ENCODE measurements at places on chromosomes 5 and 9.

DNA sequence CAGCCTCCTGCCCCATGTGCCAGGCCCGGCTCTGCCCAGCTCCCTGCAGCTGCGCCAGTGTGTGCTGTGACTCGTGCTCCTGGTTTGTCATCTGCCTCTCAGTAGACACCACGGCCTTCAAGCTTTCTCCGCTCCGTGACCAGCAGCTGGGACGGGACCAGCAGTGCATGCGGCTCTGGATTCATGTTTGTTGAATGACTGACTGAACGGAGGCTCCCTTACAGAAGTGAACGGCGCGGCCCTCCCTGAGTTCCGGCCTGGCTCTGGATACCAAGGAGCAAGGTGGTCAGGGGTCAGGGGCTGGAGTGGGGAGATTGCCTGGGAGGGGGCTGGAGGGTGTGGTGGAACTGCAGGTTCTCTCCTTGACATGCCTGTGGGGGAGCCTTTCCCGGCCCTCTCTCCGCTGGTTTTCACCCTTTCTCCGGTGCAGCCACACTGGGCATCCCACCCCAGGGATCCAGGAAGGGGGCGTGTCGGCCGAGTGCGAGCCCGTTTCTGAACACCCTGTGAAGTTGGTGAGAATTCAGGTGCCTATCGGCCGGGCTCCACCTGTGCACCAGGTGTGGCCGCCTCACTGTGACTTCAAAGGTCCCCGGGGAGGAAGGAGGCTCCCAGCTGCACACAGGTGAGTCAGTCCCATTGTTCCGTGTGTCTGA lies 11.1 kb upstream of the CEP72 start:
- no peak for DNase-seq

- no peak for DNase-seq
Measured at GRCh38 chr5:42507451-42508097, 84.3 kb downstream of the GHR start.

DNA sequence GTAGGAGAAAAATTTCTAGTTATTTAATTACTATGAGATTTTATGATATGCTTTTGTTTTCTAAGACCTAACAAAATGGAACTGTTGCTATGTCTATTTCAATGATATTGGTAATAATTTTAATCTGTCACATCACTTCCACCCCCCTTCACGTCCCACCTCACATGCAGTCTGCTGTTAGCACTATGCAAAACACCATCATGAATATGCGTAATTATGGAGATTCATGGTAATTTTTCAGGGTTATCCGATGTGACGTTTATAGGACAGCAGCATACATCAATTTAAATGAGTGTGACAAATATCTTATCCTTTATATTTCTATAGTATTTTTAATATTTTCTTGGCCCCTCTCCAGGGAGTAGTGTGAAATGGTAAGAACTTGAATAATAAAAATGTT lies 283.8 kb upstream of the TMEM161B start:
- DNase-seq = no peak

GRCh38 chr5:167843881-167844572 lies 447.4 kb upstream of the WWC1 start:
- no peak for DNase-seq

DNA sequence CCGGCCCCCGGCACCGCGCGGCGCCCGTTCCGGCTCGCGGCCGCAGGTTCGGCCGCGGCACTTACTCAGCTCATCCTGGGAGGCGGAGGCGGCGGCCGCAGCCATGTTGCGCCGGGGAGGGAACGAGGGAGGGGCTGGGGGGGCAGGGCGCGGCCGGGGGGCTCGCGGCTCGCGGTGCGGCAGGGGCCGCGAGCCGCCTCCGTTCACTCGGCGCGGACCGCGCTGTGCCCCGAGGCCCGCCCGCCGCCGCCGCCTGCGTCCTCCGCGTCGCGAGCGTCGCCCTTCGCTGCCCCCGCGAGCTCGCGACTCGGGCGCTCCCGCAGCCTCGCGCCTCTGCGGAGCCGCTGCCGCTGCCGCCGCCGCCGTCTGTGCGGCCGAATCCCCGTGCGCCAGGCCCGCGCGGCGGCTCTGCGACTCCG lies 735 bp downstream of the ECPAS start:
- DNase-seq = peak; percentile 62

DNA sequence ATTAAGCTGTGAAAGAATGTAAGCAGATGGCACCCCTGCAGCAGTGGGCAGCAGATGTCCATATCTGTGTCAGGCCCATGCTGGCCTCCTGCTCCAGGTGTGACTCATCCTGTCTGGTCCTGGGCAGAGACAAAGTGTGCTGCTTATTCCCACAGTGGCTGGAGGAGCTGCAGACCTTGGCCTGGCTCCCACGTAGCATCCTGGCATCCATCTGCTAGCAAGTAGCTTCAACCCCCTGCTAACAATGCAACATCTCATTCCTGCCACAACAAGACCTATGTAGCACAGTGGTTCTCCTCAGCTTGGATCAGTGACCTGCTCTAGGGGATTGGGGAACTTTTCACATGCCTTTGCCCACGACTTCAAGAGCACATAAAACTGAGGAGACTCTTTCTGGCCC lies 126.4 kb upstream of the SLC12A2 start:
- DNase-seq = peak; percentile 24

DNA sequence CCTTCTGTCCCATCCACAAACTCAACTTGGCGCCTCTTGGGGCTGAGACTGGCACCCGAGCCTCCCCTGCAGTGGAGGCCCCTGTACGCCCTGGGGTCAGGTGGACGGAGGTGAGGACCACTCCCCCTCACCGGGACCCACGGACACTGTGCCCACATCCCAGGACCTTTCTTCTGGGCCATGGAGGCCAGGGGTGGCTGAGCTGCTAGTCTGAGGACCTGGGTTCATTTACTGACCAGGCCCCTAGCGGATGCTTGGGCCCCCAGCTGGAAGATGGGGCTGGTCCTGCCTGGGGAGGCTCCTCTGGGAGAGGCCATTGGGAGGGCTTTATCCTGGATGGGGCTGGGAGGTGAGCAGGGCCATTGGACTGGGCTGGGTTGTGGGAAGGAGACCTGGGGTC lies 16.9 kb upstream of the SLC6A19 start:
- peak; percentile 12 for DNase-seq

- no peak for DNase-seq
Measured at GRCh38 chr5:157486221-157486681, 26.2 kb downstream of the NIPAL4 start.

DNA sequence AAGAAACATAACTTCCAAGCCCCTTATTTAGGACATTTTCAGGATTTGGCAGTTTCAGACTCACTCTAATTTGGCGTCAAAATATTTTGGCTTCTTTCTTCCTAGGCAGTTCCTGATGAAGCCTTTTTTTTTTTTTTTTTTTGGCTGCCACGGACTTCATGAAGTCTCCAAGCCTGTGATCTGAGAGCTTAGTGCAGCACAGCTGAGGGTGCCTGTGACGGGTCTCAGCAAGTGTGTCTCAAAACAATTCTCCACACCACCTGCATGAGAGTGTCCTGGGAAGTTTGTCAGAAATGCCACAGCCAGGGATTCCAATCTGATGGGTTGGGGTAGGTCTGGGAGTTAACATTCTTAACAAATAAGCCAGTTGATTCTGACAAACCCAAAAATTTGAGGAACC lies 6.0 kb upstream of the ESM1 start:
- no peak for DNase-seq

- DNase-seq = no peak
Measured at GRCh38 chr5:96036301-96036700, 74.7 kb upstream of the ELL2 start.

GRCh38 chr5:126009566-126009965 lies 413.6 kb upstream of the GRAMD2B start:
- DNase-seq = no peak

DNA sequence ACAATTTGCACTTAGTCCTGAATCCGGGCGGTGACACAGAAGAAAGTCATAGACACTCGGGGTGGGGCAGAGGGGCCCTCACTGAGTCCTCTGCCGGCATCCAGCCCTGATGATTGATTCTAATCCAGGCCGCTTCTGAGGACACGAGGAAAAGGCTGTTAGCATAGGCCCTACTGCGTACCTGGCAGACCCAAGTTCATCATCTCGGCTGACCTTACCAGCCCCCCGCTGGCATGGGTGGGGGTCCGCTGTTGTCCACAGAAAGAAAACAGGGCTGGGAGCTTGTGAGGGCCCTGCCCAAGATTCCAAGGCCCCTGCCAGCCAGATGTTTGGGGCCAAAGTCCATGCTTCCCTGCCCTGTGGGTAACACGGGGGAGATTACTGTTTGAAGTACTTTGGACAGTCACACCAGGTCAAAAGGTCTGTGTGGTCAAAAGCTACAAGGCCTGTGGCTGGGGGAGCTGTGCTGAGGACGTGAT lies 24.5 kb downstream of the ERGIC1 start:
- no peak for DNase-seq

DNA sequence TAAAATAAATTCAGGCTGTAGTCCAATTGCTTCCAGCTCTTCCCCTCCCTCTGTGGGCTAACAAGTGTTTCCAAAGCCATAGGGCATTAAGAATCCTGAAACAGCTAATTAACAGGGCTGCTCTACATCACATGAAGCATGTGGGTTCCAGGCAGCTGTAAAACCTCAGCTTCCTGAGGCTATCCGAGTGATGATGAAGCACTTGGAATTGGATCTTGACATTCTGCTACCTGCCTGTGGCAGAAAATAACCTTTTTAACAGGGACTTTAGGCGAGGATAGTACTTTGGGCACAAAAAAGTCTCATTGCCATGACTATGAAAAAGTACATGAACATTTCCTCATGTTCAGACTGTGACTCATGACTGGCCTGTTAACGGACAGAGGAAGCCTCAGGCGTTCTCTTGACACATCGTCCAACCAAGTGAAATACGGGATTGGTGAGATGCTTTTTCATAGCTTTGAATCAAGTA lies 107.2 kb downstream of the PDE4D start:
- no peak for DNase-seq

GRCh38 chr9:82088591-82088990 lies 100.0 kb downstream of the SPATA31D1 start:
- DNase-seq = no peak

GRCh38 chr9:16690628-16691027 lies 179.8 kb downstream of the BNC2 start:
- DNase-seq = no peak

- no peak for DNase-seq
Measured at GRCh38 chr9:72453797-72454196, 67.6 kb upstream of the TMC1 start.

DNA sequence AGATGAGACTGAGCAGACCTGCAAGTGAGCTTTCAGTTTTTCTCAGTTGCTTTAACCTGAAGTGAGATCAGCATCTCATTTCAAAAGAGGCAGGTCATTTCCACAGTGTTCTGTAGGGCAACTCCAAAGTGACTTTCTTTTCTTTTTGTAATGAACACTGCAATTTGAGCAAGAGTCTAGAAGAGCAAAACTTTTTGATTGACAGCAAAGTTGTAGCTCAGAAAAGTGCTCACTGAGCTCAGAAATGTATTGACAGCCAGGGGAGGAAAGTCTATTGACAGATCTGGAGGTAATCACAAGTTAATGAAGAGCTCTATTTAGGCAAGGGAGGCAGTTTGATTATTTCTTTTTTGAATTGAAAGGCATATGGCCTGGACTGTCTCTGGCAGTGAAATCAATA lies 54.6 kb downstream of the LRRC70 start:
- no peak for DNase-seq

DNA sequence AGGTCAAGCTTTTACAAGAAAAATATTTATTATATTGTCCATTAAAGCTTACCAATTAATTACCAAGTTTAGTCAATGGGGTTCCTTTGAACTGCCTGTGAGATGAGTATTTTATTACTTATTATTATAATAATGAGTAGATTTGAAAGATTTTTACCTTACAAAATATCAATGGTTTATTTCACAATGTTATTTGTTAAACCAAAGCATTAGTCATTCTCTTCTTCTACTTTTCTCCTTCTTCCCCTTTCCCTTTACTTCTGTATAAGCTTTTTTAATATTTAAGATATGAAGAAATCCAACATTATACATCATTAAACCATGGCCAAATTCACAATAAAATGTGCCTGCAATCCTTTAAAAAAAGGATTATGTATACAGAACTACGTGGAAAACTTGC lies 369.5 kb downstream of the ARL15 start:
- no peak for DNase-seq

DNA sequence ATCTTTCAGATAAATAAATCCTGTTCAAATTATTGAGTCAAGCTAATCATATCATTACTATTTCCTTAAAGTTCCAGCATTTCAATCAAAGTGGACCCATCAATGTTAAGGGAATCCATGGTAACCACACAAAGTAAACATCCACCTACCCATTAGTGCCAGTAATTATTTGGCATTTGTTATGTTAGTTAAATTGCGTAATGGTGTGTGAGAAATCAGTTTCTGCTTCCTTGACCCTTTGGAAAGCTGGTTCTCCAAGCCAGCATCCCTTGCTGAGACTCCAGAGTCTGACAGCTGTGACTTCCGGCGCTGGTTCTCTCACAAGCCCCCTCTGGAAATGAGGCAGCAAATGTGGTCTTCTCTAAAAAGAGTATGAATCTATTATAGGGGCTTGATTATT lies 308.6 kb upstream of the EFNA5 start:
- no peak for DNase-seq

DNA sequence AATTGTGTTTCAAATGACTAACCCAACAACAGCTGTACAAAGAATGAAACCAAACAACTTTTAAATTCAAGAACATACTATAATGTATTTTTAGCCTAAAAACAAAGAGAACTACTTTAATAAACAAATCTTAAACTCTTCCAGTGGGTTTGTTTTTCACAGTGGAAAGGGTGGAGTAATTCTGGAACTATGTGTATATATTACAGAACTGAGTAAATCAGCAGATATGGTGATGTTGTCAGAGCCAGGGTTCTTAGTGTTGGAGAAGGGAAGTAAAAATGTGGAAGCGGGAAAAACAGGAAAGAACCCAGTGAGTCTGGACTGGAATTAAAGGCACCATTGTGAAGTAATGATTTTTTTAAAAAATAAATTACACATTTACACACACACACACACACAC lies 144.9 kb downstream of the CDK5RAP2 start:
- DNase-seq = no peak

DNA sequence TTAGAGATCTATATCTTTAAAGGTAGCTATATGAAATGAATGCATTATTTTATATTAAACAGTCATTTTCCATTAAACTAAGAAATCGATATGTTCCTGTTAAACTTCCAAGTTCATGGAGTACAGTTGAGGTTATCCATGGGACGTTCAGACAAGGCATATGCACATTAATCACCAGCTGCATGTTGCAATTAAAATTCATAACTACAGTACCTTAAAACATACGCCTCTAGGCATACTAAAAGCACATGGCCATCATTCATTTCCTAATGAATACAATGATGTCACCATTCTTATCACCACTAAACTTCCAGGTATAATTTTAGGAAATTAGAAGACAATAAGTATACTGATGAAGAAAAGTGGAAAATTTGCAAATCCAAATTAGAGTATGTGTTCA lies 174.3 kb downstream of the CDH12 start:
- no peak for DNase-seq

- DNase-seq = no peak
Measured at GRCh38 chr5:73911761-73912393, 285.9 kb downstream of the ARHGEF28 start.

DNA sequence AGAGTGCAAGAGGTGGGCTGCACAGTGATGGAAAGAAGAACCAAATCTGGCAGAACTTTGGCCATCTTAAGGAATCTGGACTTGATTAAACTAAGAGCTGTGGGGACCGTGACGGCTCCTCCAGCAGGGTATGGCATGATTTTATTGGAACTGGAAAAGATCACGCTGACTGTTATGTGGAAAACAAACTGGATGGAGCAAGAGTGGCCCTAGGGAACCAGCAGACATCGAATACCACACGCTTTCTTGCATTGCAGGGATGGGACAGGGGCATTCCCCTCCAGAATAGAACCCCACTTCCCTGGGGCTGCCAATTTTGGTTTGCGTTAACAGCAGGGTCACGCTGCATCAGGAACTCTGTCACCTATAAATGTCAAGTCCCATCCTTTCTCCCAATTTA lies 38.8 kb downstream of the INSYN2B start:
- no peak for DNase-seq

All from head of caudate nucleus (tissue), 42 donors.